Stimulated activated CD4-positive, alpha-beta T cell treated with anti-CD3 and anti-CD28 coated beads, TNF-alpha, amount 100 ng/mL, for 1 hour (primary cell): ENCODE measurements at places on chromosomes 13 and 19.
A peak's percentile ranks its signal among the peaks of the same experiment; 100 is the strongest.

DNA sequence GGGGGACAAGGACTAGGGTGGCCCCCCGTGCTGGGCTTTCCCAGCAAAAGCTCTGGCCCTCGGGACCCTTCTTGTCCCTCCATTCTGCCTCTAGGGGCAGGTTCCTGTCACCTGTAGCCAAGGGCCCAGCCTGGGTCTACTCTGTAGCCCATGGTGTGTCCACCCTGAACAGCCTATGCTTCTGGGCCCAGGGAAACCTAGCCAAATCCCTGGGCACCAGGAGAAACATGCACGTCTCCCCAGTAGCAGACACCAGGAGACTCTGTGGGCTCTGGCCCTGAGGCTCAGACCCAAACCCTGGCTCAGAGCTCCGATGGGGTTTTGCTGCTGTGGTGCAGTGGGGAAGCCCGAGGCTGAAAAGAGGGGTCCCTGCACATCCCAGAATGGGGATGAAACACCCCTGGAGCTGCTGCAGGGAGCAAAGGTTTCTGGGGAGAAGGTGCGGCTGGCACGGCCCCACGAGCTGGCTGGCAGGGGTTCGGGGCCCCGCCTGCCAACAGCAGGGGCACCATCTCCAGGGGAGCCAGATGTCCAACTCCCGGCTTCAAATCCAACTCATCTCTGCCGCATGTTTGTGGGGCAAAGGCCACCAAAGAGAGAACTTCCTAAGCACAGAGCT lies 18.2 kb downstream of the CEBPG start:
- no peak for DNase-seq

DNA sequence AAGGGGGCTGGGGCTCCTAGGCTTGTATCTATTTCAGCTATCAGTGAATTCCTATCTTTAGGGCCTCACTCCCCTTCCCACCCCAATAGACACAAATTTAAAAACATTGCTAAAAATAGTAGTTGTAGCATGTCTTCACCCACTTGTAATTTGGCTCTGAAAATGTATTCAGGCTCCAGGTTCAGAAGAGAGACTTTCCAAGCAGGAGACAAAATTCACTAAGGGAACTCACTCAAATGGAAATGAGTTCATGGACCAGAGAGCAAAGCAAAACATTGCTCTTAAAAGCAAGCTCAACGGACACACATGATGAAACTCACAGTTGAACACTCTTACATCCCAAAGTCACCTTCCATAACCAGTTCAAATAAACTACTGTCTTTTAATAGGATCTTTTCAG lies 36.8 kb downstream of the PHF11 start:
- no peak for DNase-seq

DNA sequence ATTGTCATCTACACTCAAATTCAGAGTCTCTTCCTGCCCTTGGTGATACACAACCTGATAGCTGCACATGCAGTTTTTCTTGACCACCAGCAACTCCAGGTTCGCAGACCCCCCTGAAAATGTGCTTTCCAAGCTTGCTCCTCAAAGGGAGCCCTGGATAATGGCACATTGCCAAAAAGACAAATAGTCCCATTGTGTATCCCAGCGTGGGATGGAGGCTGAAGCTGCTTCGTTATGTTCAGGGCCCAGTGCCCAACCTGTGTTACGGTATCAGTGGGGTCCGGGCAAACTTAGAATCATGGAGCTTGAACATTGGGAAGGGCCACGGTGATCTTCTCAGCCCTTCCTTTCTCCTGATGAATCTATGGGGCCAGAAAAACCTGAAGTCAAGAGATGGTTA lies 173.0 kb downstream of the TEX29 start:
- DNase-seq = no peak

DNA sequence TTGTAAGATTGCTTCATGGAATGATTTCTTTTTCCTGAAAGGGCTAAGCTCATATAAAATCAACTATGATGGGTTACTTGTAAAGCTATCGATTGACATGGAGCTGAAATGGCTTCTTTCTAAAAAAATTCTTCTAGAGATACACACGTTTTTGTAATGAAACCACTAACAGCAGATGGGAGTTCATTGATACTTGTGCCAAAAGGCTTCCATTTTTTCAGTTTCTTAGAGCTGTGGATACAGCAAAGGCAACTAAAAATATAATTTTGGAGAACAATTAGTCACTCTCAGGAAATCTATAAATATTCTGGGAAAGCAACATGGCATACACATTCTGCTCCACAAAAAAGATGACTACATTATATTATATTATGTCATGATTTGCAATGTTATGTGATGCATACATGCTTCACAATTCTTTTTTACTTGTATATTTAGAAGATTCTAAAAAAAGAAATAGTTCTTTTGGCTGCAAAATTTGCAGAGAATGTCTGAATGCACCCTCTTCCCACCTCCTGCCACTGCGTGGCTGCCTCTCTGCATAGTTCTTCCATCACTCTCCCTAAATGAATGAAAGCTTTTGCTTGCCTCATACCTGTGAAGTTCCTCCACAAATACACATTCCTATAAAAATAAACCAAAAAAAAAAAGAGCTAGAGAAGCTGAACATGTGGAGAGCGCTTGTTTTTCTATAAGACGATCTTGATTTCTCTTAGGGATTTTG lies 802.5 kb downstream of the EFNB2 start:
- DNase-seq = no peak

DNA sequence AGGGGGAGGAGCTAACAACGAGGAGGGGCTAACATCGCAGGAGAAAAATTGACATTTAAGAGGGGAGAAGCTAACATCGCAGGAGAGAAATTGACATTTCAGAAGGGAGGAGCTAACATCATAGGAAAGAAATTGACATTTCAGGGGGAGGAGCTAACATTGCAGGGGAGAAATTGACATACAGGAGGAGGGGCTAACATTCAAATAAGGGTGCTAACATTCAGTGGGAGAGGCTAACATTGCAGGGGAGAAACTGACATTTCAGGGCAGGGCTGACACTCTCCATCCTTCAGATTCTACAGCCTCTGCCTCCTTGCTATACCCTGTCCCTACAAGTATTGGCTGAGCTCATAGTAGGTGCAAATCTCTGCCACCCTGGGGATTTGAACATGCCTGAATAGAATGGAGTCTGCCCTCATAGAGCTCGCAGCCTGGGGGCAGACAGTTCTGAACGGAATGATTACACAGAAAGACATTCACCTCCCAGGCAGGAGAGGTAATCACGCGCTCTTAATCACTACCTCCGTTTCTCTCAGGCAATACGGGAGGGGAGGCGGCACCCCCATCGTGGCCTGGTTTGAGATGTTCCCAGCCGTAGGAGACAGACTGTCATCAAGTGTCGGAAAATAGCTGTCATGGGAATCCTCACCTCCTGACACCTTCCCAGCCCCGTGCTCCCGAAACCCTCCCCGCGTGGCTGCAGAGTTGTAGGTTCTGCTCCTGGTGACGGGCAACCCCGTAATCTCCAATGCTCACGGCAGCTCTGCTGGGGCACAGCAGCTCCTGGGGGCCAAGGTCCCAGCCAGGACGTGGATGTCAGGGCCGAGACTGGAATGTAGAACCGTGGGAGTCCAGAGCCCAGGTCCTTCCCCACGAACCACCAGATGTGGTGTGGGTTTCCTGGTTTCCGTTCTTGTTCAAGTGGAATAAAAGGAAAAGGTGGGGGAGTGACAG lies 9.5 kb downstream of the GPR32 start:
- no peak for DNase-seq

- DNase-seq = no peak
Observed at GRCh38 chr13:108996430-108996829, 367.0 kb downstream of the MYO16 start.

DNA sequence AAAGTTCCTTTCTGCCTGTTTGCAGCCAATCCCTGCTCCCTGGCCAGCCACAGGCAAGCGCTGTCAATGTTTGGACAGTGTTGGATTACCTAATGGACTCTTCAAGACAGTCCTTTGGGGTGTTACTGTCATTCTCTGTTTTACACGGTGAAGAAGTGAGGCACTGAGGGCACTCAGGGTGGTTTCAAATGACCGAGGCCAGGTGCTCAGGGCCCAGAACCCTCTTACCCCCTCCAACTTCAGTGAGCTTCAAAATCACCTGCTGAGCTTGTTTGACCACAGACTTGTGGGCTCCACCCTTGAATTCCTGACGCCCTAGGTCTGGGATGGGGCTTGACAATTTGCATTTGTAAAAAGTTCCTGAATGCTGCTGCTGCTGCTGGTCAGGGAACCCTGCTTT lies 97.9 kb downstream of the GGACT start:
- no peak for DNase-seq

GRCh38 chr19:38647966-38648768 lies 718 bp downstream of the ACTN4 start:
- no peak for DNase-seq

DNA sequence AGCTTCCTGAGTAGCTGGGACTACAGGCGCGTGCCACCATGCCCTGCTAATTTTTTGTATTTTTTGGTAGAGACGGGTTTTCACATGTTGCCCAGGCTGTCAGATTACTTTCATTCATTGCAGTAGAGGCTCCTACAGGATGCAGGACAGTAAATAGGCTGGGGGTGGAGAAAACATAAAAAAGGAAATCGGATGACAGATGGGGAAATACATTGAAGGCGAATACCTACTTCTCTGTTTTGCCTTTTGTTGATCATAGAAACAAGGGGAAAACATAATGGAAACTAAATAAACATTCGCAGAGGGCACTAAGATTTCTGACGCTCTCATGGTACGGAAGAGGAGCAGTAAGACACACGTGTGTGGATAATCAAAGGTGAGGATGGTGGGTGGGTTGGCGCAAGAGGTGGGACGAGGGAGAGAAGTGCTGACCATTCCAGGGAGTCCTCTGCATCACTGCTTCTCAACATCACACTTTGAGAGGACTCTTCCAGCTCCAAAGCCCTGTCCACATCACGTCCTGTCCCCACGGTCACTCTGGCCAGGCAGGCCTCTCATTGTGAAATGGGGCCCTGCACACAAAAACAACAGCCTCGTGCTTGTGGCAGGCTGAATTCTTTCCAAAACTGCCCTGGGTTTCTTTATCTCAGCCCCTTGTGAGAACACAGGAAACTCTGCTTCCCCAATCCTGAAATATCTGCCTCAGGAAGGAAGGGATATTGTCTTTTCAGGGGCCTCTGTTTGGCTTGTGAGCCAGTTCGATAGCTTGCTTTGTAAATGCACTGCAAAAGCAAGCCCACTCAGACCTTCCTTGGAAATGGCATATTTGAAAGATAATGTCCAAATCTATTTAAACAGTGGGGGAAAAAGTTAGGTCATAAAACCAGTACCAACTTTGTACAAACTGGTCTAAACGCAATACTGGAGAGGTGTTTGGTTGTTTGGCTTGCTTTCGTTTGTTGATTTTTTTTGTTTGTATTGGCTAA lies 188.5 kb downstream of the FOXO1 start:
- no peak for DNase-seq

GRCh38 chr19:16000024-16000663 lies 51.3 kb downstream of the OR10H4 start:
- no peak for DNase-seq

GRCh38 chr13:59677966-59678814 lies 485.5 kb downstream of the DIAPH3 start:
- no peak for DNase-seq

DNA sequence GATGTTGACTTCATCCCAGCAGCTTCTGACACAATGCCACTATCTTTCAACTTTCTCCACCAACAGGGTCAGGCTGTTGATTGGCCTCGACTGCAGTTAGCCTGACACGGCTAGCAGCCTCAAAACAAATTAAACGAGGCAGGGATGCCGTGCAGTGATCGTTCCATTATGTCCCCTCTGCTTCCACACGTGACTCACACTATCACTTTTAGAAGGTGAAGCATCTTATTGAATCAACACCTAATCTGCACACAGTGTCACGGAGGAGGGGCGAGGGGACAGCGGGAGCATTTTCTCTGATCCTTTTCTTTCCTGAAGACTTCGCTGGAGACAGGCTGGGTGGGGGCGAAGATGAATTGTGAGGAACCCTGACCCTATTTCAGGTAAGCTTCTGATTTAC lies 241.9 kb upstream of the ZNF507 start:
- DNase-seq = no peak

DNA sequence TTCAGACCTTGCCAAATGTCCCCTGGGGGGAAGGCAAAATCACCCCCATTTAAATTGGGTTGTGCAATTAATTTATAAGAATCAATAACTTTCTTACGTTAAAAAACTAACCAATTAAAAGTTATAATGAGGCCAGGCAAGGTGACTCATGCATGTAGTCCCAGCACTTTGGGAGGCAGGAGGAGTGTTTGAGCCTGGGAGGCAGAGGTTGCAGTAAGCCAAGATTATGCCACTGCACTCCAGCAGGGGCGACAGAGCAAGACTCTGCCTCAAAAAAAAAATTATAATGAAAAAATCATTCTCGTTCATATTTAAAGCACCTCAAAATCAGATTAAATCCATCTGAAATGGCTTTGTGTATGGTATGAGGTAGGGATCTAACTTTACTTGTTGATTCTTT lies 18.4 kb upstream of the SIGLEC14 start:
- no peak for DNase-seq

GRCh38 chr13:69999875-70000274 lies 107.8 kb upstream of the ATXN8OS start:
- no peak for DNase-seq

DNA sequence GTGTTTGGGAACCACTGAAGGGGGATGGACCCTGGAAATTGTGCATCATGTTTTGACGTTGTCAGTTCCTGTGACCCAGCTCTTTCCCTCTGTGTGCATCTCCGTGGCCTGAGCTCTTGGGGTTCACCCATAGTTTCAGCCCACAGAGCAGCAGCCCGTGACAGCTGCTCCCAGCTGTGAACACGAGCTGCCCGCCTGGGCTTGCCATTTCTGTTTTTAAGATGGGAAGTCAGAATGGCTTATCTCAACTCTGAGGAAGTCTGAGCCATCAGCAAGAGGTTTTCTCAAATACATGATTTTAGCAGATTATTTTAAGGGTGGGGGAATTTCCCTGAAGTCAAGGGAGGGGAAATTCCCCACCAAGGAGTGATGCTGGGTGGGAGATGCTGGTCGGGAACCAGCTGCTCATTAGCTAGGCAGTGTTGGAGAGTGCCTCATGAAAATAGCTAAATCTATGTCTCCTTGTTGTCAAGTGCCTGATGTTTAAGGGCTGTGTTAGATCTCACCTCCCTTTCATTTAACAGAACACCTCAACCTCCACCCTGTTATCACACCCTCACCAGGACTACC lies 34.8 kb upstream of the C1QTNF9 start:
- DNase-seq = peak; percentile 40

DNA sequence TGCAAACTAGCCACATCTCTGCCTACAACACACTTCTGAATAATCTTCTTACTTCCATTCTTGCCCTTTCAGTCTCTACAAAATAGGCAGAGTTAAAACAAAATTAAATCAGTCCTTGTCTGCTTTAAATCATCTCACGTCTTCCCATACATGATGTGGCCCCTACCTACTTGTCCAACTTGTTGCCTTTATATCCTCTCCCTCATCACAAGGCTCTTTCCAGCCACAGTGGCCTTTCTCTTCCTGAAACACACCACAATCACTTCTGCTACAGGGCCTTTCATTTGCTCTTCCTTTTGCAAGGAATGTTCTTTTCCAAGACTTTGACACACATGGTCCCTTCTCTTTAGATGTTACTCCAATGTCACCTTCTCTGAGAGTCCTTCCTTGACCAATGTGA lies 1.7 kb downstream of the RBM26 start:
- no peak for DNase-seq
